Activated CD8-positive, alpha-beta memory T cell treated with anti-CD3 and anti-CD28 coated beads for 4 hours (primary cell): ENCODE measurements at places on chromosomes 4 and X.

DNA sequence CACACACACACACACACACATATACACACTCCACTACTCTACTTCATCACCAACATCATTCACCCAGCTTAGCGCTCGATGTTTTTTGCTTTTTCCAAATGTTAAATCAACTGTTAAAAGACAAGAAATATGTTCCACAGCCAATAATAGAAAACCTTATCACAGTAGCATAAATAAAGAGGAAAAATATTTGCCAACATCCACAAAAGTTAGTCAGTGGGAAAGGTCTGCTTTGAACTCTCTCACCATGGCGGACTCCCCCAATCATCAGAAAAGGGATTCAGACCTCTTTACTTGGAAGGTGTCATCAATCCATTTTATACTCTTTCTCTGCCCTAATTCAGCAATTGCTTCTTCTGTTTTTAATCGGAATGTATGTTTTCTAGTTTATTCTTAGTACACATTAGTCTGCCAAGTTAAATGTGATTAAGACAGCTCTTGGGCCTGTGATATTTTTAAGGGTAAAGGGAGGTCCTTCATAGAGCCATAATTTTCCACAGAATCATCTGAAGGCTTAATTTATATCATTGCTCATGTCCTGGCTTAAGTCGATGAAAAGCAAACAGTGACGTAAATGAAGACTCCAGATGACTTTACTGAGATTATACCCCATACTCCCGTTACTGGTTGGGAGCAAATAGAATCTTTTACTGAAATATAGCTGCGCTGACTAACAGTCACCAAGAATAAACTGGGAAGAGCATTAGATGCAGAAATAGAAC, 29.7 kb upstream of the LGI2 start:
- DNase-seq: no peak

- DNase-seq: no peak
Observed at GRCh38 chr4:47933840-47934239, 19.5 kb upstream of the NFXL1 start.

DNA sequence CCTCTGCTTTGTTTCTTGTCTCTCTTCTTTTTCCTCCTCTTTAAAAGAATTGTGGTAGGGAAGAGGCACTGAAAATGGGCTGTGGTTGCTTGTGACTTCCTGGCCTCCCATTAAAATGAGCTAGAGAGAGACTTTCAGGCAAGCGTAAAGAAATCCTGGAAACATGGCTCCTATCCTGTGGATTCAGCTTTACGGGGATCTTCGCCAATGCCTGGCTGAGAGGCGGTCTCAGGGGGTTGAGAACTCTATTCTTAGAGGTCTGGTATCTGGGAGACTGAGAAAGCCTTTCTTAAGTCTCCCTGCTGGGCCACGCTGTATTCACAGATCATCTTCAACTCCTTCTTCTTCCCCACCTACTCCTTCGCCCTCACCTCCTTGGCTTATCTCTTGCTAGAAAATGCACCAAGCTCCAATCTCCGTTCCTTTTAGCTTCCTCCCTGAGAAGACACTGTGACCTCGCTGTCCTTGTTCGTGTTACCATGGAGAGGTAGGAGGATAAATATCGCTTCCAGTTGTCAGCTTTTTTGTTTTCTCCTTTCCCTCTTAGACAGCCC, 542 bp upstream of the KLF8 start:
- no peak for DNase-seq

DNA sequence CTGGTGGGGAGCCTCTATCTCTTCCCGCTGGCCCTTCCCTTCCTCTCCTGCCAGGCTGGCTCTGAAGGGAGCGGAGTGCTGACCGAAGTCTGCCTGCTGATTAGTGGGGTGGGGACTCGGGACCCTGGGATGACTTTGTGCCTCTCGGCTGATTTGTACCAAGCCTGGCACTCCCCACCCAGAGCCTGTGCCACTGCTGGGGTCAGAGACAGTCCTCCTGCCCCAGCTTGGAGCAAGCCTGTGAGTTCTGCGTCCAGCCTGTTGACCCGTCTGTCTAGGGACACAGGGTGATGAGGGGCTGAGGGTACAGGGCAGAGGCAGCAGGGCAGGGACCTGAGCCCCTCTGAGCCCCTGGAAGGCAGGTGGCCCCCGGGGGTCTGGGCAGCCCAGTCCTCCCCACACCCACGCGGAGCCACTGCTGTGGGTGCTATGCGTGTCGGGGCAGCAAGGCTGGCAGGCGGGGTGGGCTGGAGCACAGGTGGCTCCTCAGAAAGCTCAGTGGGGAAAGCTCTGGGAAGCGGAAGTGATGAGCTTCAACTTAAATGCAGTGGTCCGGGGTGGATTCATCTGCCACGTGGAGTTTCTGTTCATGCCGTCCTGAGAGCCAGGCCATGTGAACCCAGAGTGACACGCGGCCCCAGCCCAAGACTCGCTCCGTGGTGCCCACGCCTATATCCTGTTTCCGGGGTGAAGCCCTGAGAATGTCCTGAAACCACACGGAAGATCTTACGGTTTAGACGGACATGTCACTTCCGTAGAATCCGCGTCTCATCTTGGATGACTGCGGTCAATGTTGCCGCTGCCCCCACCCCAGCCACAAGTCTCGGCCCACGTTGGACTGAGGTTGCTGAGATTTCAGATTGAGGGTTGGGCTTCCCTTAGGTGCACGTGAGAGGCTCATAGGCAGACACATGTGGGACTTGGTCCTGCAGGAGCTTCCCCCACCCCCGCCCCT, 21.1 kb upstream of the UVSSA start:
- no peak for DNase-seq

DNA sequence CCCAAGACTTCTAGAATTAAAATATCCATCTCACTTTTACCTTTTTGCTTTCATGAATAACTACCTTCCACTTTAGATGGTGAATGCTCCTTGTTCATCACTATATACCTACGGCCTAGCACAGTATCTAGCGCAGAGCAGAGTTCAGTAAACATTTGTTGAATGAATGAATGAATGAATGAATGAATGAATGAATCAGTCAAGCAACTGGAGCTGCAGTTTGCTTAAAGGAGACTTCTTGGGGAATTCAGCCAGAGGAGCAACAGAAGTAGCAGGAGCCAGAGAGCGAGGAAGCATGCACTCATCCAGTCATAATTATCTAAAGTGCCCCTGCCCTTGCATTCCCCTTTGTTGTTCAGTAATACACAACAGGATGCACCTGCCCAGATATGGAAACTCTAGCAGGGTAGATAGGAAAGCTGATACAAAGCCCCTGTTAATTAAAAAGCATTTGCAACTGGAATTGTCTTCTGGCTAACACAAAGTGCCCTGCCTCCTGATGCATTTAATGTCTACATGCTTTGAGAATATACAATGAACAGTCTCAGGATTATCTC, 103.0 kb upstream of the MBNL3 start:
- DNase-seq: no peak

DNA sequence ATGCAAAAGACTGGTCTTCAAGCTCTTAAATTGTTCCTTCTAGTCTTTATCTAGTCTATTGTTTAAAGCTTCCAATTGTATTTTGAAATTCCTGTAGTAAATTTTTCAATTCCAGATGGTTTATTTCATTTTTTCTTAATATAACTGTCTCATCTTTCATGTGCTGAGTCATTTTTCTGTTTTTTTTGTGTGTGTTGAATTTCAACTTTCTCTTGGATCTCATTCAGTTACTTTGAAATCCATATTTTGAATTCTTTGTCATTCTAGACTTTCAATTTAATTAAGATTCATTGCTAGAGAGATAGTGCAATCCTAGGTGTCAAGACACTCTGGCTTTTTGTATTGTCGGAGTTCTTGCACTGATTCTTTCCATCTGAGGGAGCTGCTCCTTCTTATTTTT, 128.0 kb upstream of the PRKG2 start:
- DNase-seq: no peak

DNA sequence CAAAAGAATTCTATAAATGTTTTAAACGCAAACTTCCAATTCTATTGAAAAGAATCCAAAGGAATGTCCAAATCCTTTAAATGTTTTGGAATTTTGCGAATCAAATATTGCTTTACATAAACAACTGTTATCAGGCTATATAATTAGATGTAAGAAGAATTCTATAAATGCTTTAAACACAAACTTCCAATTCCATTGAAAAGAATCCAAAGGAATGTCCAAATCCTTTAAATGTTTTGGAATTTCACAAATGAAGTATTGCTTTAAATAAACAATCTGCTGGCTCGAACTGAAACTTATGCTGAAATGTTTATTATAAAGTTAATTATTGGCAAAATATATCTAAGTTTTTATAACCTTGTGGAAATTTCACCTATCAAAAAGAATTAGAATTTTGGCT, 16.1 kb downstream of the DAPP1 start:
- no peak for DNase-seq

- no peak for DNase-seq
Observed at GRCh38 chr4:20026456-20026855, 225.2 kb upstream of the SLIT2 start.

DNA sequence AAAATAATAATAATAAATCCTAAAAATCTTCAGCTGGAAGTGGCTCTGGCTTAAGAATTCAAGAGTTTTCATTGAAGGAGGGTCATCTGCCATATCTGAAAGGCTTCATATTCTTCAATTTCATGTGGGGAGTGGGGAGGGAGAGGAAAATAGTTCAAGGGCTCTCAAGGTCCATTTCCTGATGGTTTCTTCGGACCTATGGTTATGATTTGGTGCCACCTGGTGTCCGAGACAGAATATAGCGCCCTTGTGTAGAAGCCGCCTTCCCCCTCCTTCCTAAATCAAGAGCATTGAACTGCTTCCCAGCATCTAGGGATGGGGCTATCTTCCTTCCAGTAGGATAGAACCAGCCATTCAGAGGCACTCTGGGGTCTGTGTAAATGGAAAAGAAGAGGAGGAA, 34.3 kb downstream of the NLGN3 start:
- no peak for DNase-seq

GRCh38 chr4:111798840-111799239, 346.4 kb upstream of the FAM241A start:
- no peak for DNase-seq

GRCh38 chrX:71871367-71871766, 39.3 kb upstream of the NHSL2 start:
- no peak for DNase-seq

DNA sequence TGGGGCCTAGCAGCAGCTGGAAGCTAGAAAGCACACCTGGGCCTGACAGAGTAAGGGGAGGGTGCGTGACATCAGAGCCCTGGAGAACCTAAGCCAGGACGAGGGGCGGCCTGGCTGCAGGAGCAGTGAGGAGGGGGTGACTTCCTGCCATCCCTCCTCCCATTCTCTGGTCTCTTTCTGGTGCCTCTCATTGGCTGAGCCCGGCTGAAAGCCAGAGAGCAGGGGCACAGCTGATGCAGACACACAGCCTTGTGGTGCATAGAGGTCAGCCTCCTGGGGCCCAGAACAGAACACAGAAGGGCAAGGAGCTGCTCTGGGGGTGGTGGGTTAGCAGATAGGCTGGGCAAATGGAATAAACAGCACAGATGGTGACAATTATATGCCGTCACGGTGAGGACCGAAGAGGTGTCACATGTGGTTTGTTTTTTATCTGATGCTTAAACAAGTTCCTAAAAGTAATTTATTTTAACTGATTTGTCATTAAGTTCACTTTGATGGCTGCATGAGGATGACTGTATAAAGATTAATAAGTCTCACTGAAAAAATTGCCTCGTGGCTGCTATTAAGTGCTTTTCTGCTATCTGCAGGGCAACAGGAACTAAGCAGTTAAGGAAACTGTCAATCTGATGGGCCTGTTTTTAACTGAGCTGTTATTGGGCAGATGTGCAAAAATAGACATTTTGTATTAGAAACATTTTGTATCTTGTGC, 102.0 kb downstream of the FNIP2 start:
- DNase-seq: no peak

GRCh38 chrX:109813236-109813635, 80.2 kb upstream of the ACSL4 start:
- DNase-seq: no peak

- DNase-seq: no peak
Observed at GRCh38 chr4:124132161-124132560, 580.4 kb downstream of the ANKRD50 start.

DNA sequence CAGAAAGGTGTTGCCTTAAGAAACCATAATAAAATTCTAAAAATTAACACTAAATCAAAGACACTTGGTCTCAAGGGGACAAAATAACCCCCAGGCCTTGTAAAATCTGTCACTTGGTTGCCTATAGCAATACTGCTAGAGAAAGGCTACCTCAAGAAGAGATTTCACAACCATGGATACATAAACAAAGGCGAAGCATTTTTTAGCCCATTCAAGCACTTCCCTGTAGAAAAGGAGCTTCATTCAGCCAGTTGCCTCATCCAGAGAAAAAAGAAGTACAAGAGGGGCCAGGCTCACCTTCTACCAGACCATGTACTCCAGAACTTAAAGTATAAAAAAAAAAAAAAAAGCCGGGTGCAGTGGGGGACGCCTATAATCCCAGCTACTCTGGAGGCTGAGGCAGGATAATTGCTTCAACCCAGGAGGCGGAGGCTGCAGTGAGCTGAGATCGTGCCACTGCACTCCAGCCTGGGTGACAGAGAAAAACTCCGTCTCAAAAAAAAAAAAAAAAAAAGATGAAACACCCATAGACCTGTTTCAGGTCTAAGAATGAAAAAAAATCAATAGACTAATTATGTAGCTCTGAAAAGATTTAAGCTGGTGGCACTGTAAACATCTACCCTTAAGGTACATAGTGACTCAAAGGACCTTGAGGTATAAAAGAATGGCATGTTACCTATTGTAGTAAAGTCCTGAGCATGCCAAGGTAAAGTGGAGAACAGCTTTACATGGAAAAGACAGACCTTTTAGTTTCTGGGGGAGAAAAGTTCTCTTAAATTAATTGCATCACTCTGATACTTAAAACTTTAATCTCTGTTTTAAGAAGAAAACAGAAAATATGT, 18.0 kb downstream of the RUFY3 start:
- no peak for DNase-seq

GRCh38 chr4:120801137-120801758, 121.3 kb downstream of the PRDM5 start:
- no peak for DNase-seq

DNA sequence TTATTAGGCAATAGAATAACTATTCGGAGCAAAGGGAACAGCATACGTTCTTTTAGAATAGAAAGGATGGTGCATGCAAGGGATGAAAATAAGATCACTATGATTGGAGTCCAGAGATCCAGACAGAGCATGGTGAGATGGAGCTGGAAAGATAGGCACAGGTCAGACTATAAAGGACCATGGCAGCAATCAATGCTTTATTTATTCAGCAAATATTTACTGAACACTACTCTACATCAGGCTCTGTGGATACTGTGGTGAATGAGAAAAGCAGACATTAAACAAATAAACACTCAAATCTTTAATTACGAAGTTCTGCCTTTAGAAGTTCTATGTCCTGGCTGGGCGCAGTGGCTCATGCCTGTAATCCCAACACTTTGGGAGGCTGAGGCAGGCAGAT, 44.7 kb upstream of the ACSL4 start:
- DNase-seq: no peak

GRCh38 chrX:47620303-47620685, 637 bp upstream of the SYN1 start:
- no peak for DNase-seq
